Panc1 (cell line): ENCODE measurements at places on chromosomes 3 and 15.

DNA sequence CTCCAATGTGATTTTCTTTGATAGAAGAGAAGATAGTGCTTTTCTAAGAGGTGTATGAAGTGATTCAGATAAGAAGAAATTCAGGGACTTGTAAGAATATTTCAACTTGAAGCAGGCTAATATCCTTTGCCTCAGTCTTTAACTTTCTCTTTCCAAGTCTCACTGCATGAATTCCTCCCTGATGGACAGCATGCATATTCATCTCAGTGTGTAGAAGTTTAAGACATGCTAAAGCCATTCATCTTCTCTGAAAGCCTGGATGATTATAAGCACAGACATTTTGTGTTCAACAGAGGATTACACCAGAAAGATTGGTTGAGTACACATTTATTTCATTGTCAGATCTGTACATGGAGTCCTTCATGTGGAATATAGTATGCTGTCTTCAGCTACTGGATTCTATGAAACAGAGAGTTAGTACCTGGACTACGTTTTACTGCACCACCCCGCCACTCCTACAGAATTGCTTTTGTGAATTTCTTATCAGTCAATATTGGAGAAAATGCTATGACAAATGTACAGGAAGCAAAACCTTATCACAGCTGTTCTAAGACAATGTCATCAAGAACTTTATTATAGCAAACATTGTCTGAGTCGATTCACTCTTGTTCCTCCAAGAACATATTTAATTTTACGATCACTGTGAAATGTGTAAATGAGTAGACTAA lies 1346.1 kb downstream of the OTOL1 start:
- DNase-seq = no peak

DNA sequence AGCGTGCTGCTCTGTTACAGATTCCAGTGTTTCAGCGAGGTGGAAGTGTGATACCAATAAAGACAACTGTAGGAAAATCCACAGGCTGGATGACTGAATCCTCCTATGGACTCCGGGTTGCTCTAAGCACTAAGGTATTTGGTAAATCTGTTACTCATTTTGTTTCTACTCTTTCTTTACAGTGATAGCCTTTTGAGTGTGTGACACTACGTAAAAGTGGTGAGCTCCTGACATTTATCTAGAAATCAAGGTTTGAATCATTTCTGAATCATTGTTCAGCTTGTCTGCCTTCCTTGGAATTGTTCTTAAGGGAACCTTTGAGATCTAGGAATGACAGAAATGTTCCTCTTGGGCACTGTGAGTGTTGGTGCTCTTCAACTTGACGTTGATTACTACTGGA lies 11.2 kb upstream of the CAPN3 start:
- DNase-seq = no peak

- DNase-seq = no peak
Observed at GRCh38 chr15:61155741-61156700, 73.1 kb downstream of the RORA start.

- DNase-seq = no peak
Observed at GRCh38 chr15:56839641-56840040, 78.8 kb upstream of the TCF12 start.

GRCh38 chr15:25844981-25845680 lies 18.0 kb downstream of the ATP10A start:
- DNase-seq = no peak

GRCh38 chr3:5072100-5072816 lies 49.8 kb upstream of the ARL8B start:
- no peak for DNase-seq

DNA sequence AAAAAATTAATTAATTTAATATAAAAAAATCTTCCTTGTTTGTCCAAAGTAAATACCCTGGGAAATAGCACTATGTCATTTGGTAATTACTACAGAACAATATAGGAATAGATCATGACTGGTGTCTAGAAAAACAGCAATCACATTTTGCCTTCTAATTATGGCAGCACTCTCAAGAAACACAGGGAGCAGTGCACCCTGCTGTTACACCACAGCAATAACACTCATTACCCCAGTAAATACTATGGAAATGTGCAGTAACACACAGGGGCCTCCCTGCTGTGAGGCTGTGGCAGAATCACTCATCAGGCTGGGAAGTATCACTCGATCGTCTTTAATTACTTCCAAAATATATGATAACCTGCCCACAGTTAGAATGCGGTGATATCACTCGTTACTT lies 646.0 kb downstream of the TUSC7 start:
- DNase-seq = no peak

- no peak for DNase-seq
Observed at GRCh38 chr15:83444936-83445335, 2.2 kb upstream of the SH3GL3 start.

DNA sequence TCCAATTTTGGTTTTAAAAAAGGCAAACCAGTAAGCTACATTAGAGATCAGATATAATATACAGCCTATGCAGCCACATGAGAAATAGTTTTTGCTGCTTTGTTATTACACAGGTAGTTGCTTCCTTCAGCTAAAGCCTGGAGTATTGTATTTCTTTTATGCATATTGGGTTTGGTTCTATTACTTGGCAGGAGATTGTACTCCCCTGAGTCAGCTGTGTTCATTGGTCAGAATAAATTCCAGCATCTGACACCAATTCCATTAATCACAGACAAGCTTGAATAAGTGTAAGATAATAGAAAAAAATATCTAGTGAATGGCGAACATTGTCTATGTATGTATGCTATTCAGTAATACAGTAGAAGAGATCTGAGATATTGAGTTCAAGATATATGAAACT lies 26.1 kb upstream of the ZCWPW2 start:
- DNase-seq = no peak

DNA sequence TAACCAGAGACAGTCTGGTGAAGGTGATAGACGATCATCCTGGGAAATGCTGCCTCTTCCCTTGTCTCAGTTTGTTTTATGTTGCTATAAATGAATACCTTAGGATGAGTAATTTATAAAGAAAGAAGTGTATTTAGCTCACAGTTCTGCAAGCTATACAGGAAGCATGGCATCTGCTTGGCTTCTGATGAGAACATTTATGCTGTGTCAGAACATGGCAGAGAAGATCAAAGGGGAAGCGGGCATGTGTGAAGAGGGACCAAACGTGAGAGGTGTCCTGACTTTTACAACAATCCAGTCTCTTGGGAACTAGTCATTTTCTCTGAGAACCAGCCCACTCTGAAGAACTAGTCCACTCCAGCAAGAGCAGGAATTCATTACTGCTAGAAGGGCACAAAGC lies 9.6 kb downstream of the CMC1 start:
- DNase-seq = no peak

GRCh38 chr3:6779140-6779539 lies 81.8 kb upstream of the GRM7 start:
- DNase-seq = no peak

DNA sequence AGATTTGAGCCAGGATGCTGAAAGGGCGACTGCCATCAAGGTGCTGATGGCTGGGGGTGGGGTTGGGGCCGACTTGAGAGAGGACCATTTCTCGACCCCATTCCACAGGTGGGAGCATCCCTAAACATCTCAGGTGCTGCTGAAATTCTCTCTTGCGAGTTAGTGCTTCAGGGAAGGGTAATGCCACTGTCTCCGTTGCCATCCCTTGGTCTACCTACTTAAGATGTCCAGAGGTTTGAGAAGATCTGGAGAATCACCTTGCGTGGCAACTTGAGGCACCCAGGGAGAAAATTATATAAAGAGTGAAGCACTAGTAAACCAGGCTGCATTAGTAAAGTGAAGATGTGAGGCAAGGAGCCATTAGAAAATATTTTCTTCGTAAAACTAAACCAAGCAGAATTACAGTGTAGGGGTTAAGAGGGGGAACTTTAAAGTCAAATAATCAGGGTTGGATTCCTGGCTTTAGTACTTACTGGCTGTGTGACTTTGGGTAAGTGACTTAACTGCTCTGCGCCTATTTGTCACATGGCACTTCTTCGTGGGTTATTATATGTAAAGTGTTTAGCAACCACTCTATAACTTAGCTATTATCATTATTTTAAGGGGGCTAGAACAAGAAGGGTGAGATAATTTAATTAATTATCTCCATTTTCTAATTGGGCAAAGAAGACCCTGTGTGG lies 662 bp upstream of the RFTN1 start:
- no peak for DNase-seq

- no peak for DNase-seq
Observed at GRCh38 chr15:59532770-59533379, 78.7 kb upstream of the GCNT3 start.

DNA sequence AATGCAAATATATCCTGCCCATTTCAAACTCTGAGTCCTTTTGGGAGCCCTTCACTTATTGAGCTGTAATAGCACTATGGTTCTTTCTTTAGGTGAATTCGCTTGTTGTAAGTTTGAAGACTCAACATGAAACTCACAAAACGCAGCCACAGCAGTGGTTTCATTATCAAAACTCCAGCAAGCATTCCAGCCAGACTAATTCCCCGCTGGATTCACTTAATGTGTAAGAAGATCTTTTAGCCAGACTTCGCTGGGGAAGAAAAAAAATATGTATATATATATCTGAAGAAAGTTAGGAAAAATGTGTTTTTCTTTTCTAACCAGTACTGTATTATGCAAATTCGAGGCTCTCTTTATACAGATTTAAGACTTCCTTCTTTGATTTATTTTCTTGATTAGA lies 241.1 kb downstream of the WNT5A start:
- DNase-seq = no peak

- DNase-seq = no peak
Observed at GRCh38 chr15:41560572-41560874, 1.5 kb downstream of the TYRO3 start.

DNA sequence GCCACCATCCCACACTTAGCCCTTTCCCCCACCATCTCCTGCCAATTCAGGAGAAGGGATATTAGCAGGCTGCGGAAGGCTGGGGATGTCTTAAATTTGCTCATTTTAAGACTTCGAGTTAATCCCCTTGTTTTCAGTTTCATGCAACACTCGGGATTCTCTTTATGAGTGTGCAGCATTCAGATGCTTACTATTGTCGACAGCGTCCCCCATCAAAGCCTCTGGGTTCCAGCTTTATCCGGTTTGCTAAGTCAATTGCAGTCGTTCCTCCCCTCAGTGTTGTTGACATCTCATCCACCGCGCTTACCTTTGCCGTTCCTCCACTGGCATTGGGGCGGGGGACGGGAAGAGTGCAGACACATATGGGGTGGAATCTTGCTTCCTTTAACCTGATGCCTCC lies 220.2 kb downstream of the VPS13C start:
- DNase-seq = no peak

DNA sequence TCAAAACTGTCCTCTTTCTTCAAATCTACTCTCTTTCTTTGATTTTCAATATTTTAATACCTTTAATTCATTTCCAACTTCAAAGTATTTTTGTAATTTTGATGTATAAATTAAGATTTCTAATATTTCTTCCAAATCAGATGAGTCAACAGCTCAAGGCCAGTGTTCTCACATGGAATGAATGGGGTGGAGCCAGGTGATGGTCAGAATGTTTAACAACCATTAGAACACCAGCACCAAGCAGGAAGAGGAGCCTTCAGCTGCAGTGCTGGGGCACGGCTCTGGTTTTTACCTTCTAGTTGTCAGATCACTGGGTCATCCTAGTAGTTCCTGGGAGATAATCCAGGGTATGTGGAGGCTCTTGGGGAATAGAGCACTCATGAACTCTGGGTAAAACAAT lies 494.5 kb upstream of the PDZRN3 start:
- DNase-seq = no peak

- no peak for DNase-seq
Observed at GRCh38 chr3:188348435-188349244, 194.7 kb downstream of the LPP start.

GRCh38 chr3:190533511-190534281 lies 19.8 kb downstream of the IL1RAP start:
- no peak for DNase-seq

DNA sequence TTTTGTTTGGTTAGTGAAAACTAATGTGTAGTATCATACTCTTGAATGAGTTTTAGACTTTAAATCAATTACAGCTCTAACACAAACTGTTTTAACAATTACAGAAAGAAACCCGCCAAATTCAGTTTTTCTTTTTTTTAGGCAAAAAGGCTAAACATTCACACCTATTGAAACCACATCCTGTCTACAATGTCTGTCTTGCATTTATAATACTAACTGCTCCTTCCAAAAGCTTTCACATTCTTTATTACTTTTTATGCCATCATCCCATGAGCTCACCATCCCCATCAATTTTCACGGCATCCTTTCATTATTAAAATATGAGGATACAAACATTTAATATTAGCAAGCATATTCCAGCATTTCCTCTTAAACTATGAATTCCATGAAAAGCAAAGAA lies 593.3 kb downstream of the FOXP1 start:
- no peak for DNase-seq

DNA sequence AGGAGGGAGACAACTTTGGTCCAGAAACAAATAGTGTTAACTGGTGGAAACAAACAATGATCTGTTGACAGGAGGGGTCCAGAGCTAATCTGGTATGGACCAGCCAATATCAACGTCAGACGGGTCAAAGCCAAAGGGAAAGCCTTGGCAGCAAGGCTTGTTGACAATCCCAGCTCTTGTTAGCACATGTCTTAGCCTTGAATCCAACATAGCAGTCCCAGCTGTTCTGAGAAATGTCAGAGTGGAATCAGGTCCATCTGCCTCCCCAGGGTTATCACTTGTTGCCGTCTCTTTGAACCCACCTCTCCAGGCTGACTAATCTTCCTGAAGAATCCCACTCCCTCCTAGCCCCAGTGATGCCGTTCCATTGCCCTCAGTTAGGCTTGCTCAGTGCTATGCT lies 404.6 kb upstream of the MCTP2 start:
- no peak for DNase-seq

DNA sequence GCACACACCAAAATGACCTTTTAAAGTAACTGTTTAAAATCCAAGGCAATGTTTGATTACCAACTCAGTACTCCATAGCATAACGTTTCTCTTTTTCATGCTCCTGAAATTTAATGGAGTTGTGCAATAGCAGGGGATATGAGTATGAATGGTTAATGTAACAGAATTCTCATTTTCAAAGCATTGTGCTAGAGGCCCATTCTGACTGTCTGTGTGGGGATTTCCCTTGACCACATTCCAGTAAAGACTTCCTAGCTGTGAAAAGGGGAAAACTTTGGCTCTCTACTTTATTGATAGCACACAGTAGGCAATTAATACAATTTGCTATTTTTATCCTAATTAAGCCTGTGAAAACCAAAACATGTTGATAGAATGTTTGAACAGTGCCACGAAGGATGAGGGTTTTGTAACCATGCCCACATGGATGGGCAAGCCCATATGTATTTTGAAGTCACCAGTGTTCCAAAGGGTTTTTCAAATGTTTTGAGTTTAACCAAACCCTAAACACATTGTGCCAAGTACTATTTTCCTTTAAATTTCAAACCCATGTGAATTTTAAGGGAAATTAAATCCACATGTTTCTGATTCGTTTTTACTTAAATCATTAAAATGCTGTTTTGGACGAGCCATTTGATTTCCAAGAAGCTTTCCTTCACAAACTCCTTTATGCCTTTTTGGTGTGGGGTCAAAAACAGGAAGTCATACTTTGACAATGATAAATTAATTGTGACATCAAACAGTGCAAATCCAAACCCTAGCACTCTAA lies 261.2 kb downstream of the SHOX2 start:
- DNase-seq = no peak

DNA sequence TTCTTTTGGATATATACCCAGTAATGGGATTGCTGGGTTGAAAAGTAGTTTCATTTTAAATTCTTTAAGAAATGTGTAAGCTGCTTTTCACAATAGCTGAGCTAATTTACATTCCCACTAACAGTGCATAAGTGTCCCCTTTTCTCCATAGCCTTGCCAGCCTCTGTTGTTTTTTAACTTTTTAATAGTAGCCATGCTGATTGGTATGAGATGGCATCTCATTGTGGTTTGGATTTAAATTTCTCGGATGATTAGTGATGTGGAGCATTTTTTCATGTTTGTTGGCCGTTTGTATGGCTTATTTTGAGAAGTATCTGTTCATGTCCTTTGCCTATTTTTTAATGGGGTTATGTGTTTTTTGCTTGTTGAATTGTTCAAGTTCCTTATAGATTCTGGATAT lies 444.3 kb upstream of the ATP11B start:
- no peak for DNase-seq
